Naive thymus-derived CD8-positive, alpha-beta T cell (primary cell): ENCODE measurements at places on chromosomes 16 and 17. TPM values are rescaled to one million over a fixed set of nuclear protein-coding genes. Genes with fewer than 3 reads are reported as not detected.
A peak's percentile ranks its signal among the peaks of the same experiment; 100 is the strongest.

Gene KRTAP1-1
- not detected for total RNA-seq

Gene CAMKK1
- total RNA-seq: 5.0 TPM

GRCh38 chr16:65278874-65279273, 157.0 kb upstream of the CDH11 start:
- DNase-seq: no peak

- no peak for DNase-seq
Observed at GRCh38 chr17:63448655-63449054, 2.5 kb upstream of the CYB561 start.

Gene C16orf74
- 38.0 TPM for total RNA-seq

GRCh38 chr16:68473358-68474070, 25.2 kb upstream of the SMPD3 start:
- no peak for DNase-seq

DNA sequence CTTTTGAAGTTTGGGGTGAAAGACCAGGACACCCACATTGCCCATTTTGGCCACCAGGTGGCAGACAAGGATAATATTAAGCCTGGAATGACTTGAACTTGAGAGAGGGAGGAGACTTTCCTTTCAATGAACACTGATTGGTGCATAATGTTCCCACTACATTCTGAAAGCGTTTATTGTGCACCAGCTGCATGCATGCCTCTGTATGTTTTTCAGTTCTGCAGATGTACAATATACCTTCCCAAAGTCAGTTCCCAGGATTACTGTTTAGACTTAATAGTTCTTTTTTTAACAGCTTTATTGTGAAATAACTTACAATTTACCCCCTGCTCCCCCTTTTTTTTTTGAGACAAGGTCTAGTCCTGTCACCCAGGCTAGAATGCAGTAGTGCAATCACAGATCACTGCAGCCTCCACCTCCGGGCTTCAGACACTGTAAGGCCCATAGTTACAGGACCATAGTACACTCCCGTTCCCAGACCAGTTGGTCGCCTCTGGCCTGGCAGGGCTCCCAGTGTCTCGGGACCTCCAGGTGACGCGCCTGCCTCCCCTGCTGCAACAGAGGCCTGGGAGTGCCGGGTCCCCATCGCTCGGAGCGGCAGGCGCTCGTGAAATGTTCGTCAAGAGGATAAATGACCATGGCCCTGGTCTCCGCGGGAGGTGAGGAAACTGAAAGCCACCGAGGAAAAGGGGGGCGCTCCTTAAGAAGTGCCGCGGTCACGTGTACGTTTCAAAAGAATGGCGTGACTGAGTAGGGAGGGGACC, 12.2 kb downstream of the CES2 start:
- DNase-seq: peak; percentile 70

DNA sequence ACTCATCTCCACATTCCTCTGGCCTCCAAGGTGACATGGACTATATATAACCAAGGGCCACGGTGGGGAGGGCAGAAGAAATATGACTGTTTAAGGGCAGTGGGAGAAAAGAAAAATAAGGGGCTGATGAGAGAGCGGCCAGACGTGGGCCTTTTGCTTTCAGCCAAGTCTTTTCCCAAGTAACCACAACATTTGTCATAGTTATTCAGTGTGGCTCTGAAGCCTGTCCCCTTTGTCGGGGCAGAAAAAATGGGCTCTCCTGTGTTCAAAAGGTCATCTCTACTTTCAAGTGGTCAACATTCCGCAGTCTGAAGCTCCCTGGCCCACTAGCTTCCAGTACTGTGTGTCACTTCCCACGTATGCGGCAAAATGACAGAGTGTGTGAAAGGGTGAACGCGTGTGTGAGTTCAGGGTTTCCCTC, 245.4 kb downstream of the NTN1 start:
- no peak for DNase-seq

- DNase-seq: peak; percentile 90
Observed at GRCh38 chr16:2047330-2048115, at the start of the genes NTHL1 and TSC2. Gene NTHL1 (minus strand): TSS chr16:2047834. CDS start chr16:2047823, 11 bp downstream. Gene TSC2 (plus strand): TSS chr16:2047985. CDS start chr16:2048616, 631 bp downstream.

- DNase-seq: no peak
Observed at GRCh38 chr17:31116167-31116566, 21.4 kb downstream of the NF1 start.

- no peak for DNase-seq
Observed at GRCh38 chr17:31391496-31391949, at the start of gene RAB11FIP4. Gene RAB11FIP4 (plus strand): TSS chr17:31391675. CDS start chr17:31391853, 178 bp downstream.

DNA sequence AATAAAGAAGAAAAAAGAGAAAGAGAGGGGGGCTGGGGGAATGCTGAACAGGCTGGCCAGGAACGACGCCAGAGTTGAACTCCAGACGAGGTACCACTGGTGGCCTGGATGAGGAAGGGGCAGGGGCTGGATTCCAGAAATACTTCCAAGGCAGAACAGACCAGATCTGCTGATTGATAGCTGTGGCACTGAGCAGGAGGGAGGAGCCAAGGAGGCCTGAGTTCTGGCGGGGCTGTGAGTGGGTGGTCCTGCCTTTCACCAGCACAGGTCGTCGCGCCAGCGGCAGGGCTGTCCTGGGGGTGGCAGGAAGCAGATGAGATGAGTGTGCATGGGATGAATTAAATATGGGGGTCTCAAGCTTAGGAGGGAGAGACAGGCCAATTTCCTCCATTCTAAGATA, 5.5 kb downstream of the CCDC42 start:
- DNase-seq: no peak

Gene DHX38
- total RNA-seq: 112 TPM

Gene KRT14
- not detected for total RNA-seq

- DNase-seq: no peak
Observed at GRCh38 chr16:55710466-55710865, 54.7 kb downstream of the SLC6A2 start.

Gene MAF
- total RNA-seq: 0.74 TPM
